ENCODE measurements at places on chromosomes 3 and 15. TPM values are rescaled to one million over a fixed set of nuclear protein-coding genes. Genes with fewer than 3 reads are reported as not detected.

DNA sequence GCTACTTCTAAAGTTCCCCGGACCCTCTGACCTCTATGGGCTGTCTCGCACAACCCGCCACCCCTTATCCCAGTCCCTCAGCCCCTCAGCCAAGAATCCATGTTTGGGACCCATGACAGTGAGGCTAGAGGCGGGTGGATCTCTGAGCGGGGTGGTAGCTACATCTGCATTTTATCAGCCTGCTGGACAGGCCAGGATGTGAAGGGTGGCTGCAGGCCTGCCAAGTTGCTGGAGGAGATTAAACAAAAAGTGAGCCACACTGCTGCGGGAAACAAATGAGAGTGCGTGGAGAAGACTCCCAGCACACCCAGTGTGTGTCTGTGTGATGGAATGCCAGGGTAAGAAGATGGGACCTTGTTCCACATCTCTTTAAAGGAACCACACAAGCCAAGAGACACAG, 51.1 kb upstream of the SPATA12 start:
- DNase-seq, result no peak

DNA sequence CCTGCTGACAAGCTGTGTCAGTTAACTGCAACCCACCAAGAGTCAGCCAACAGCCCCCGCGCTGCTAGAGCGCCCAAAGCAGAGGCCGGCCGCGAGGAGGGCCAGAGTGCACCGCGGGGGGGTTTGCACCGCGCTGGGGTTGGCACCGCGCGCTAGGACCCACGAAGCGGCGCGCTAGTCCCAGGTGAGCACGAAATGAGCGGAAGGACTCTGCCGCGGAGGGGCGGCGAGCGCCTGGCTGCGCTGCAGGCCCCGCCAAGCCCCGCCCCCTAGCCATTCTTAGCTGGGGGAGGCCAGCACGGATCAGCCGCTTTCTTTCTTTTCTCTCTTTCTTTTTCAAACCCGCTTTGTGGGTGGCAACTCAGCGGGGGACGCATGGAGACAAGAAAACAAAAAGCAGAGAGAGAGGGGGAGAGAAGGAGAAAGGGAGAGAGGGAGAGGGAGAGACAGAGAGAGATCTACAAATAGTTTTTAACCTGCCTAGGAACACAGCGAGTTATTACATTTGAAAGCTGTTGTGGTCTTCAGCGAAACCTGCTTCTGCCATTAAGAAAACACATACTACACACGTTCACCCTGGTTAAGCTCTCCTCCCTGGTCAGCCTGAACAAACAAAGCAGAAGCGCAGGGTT, 6.9 kb upstream of the FOXB1 start:
- no peak for DNase-seq

HHLA2 gene
- polyA plus RNA-seq, result 121 TPM

TERC gene
- polyA plus RNA-seq, result 1.1 TPM

- DNase-seq, result no peak
These were observed 58.7 kb downstream of the BOC start for GRCh38 chr3:113270068-113270467.

GRCh38 chr3:50385754-50386153, 26.4 kb upstream of the TMEM115 start:
- DNase-seq, result no peak

GRCh38 chr3:111598552-111598951, 3.4 kb upstream of the ZBED2 start:
- no peak for DNase-seq

TGM4 gene
- 0.04 TPM for polyA plus RNA-seq

DNA sequence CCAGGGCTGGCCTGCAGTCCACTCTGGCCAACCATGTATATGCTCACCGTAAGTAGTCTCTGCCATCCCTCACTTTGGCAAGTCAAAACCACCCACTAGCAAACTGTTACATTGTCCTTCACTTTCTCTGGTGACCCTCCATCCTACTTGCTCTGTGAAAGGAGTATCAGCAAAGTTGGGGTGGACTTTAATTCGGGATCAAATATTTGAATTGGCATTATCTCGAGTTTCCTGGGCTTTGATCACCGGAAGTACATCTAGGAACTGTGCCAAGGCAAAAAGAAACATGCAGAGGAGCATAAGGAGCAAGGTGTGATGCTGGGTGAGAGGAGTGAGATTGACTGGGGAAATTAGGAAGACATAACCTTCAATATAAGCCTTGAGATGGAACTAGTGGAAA, 188.9 kb upstream of the P2RY1 start:
- DNase-seq, result no peak

DNA sequence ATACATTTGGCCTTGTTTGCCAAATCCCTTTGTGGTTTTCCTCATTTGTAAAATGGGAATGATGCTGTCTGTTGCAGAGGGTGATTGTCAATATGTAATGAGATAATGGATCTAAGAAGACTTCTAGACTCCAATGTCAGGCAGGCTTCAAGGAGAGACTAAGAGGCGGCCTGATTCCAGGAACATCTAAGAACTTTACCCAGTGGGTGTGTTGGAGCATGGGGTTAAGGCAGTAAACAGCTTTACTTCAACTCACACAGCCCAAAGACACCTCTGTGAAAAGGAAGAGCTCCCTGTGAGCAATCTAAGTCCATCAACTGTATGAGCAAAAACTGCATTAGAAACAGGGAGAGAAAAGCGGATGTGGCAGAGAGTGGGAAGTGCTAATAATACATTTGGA, 560.6 kb downstream of the PDCD6IP start:
- peak; percentile 68 for DNase-seq

KNG1 gene
- polyA plus RNA-seq, result 5.1 TPM

SERPINI2 gene
- polyA plus RNA-seq, result 0.09 TPM

DNA sequence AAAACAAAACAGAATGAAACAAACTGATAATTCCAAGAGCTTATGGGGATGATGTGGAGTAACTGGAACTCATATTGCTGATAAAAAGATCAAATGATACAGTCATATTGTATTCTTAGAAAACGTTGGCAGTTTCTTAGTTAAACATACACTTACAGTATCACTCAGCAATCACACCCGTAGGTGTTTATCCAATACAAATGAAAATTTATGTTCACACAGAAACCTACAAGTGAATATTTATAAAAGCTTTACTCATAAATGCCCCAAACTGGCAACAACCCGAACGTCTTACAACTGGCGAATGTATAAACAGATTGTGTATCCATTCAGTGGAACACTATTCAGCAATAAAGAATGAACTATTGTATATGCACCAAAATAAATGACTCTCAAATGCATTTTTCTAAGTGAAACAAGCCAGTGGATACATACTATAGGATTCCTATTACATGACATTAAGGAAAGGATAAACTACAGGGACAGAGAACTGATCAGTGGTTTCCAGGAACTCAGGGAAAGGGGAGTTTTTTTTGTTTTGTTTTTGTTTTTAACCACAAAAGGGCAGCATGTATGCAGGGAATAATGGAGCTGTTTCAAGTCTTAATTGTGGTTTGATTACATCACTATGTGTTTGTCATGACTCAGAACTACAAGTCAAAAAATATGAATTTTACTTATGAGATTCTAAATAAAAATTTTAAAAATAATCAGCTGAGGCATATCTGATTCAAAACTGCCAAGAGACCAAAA, 71.8 kb upstream of the NDUFB4 start:
- no peak for DNase-seq

GADL1 gene
- polyA plus RNA-seq, result 0.04 TPM

DNA sequence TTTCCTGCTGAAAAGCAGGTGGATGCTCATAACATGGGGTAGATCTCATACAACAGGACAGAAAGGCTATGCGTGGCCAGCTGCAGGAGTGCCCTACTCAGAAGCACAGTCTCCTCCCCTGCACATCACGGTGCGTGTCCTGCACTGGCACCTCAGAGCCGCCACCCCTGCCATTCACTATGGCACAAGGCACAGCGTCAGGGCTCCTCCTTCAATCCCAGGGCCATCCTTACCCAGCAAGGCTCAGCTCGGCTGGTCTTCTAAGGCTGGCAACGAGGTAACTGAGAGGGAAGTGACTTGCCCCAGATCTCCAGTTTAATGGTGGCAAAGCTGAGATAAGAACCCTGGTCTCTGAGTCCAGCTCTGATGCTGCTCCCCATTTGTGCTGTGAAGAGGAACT, 97.1 kb downstream of the CPN2 start:
- DNase-seq, result no peak

GRCh38 chr3:183409219-183409618, 19.2 kb downstream of the MCF2L2 start:
- DNase-seq, result no peak

DNA sequence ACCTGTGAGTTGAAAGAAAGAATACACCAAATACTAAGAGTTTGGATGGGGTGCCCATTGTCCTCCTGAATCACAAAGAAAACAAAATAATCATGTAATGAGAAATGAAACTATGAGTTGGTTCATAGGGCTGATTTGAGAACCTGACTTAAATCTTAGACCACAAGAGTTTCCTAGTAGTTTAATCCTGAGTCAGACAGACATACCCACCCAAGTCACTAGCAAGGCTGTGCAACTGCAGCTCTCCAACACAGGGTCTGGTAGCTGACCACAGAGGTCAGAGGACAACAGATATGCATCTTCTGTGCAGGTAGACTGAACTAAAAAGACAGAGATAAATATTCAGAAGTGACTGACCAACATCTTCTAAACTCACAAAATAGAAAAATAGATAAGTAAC, 296.3 kb upstream of the TMCO5A start:
- no peak for DNase-seq

DNA sequence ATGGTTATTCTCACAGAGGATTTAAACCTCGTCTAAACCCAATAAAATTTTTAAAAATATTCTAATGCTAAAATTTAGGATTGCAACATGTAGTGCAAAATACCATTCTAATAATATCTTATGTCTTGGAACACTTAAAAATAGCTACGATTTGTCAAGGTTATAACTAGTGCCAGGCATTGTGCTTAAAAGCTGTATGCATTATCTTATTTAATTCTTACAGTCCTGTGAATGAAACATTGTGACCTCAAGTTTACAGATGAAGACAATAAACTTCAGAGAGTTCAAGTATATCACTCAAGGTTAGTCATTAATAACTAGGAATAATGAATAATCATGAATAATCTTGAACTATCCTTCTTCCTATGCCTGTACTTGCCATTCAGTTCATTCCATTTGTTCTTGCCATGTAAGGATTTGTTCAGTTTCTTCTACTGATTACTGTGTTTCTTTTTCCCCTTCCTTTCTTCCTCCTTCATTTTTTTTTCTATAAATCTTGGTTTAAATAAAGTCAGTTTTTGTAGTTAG, 897.6 kb upstream of the NR2F2 start:
- no peak for DNase-seq

DNA sequence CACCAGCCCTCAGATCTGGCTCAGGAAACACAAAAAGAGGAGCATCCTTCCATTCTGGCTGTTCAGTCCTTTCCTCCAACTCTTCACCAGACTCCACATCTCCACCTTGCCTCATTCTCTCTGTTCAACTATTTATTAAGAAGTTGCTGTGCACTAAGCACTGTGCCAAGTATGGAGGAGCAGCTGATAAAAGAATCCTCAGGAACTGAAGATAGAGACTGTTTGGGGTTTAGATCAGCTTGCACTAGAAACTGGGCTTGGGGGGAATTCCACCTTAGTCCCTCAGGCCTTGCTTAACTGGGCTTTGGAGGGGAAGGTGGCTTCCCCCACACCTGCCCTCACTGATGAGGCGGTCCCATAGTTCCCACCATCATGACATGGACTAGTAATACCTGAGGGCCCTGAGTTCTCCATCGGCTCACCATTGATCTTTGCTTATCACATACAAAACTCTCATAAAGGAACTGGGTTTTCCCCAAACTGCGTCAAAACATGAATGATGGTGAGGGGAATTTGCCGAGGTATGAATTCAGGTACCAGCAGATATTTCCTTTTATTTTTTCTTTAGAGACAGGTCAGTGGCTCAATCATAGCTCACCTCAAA, 1.7 kb upstream of the CCR8 start:
- DNase-seq, result no peak

GRCh38 chr15:50458348-50459112, 34.3 kb downstream of the USP8 start:
- no peak for DNase-seq
